Right ventricle myocardium superior (tissue), 1 donor: ENCODE measurements at places on chromosomes 16 and 17. TPM values are rescaled to one million over a fixed set of nuclear protein-coding genes. Genes with fewer than 3 reads are reported as not detected.
A peak's percentile ranks its signal among the peaks of the same experiment; 100 is the strongest.

DNA sequence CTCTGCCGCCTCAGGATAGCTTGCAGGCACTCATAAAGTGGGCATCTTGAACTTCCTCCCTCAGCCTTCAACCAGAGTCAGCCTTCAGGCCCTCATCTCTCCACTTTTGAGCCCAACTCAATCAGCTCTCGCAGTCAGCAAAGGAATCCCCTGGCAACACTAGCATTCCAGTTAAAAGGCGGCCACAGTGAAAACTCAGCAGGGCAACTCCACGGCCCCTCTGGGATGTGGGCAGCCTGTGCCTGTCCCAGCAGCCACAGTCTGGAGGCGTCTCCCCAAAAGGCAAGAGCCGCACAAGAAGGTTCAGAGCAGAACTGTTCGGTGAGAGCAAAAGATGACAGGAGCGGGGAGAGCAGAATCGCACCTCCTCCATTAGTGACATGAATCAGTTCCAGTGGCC, 9.0 kb downstream of the TMEM11 start:
- no peak for DNase-seq

DNA sequence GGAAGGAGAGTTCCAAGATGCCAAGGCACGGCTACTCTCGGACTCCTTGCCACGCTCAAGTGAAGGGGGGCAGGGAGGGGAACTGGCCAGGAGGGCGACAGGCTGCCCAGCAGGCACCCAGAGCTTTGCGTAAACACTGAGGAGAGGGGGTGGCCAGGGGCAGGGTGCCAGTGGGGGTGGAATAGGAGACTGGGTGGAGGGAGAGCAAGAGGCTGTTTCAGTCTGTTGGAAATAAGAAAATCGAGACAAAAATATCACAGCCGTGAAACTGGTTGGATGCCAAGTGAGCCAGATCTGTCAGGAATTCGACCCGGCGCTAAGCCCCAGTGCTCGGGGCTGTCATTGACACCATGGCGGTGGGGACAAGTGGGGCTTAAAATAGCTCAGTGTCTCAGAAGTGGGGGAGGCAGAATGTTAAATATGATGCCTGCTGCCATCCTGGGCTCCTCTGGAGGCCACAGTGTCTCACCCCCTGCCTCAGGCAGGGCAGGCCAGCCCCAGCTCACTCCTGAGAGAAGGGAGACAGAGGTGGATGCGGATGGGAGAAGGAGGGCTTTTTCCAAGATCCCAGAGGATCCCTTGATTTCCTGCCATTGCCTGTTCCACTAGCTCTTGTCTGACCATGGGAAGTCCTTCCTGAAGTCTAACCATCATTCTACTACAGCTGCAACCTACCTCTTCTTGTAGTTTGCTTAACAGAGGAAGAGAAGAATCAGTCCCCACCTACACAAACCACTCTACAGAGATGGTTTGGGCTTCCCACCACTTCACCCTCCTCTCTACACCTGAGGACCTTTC, 9.5 kb downstream of the PNMT start:
- peak; percentile 74 for DNase-seq

GRCh38 chr16:50747207-50747956, 5.5 kb downstream of the CYLD start:
- no peak for DNase-seq

GRCh38 chr16:78957317-78958100, 643.0 kb downstream of the MAF start:
- no peak for DNase-seq

The SLC16A5 gene
- total RNA-seq = 6.5 TPM

- DNase-seq = no peak
These were observed 13.0 kb upstream of the DHRS7B start for GRCh38 chr17:21113716-21114115.

DNA sequence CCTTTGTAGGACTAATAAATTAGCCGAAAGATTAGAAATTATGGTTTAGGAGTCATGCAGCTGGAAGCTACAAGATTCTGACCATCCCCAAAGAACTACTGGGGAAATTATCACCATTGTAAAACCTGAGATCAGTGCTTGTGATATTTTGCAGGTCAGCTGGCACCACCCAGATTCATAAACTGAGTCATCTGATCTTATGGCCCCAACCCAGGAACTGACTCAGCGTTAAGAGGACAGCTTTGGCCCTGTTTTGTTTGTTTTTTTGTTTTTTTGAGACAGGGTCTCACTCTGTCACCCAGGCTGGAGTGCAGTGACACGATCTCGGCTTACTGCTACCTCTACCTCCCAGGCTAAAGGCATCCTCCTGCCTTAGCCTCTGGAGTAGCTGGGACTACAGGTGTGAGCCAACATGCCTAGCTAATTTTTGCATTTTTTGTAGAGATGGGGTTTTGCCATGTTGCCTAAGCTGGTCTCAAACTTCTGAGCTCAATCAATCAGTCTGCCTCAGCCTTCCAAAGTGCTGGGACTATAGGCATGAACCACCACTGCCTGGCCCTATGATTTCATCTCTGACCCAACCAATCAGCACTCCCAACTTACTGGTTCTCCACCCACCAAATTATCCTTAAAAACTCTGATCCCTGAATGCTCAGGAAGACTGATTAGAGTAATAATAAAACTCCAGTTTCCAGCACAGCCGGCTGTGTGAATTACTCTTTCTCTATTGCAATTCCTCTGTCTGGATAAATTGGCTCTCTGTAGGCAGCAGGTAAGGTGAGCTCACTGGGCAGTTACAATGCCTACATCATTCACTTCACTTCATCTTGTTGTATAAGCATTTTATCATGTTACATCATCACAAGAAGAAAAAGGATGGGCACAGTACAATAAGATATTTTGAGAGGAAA, 79.4 kb upstream of the KSR1 start:
- DNase-seq = no peak

The NETO2 gene
- 2.0 TPM for total RNA-seq
